ENCODE measurements at places on chromosomes 11 and 22.

- peak; percentile 82 for DNase-seq
Measured at GRCh38 chr11:27700351-27701301, at the start of gene BDNF. Gene BDNF (minus strand): TSS chr11:27700455. CDS start chr11:27658564, 41,891 bp downstream.

DNA sequence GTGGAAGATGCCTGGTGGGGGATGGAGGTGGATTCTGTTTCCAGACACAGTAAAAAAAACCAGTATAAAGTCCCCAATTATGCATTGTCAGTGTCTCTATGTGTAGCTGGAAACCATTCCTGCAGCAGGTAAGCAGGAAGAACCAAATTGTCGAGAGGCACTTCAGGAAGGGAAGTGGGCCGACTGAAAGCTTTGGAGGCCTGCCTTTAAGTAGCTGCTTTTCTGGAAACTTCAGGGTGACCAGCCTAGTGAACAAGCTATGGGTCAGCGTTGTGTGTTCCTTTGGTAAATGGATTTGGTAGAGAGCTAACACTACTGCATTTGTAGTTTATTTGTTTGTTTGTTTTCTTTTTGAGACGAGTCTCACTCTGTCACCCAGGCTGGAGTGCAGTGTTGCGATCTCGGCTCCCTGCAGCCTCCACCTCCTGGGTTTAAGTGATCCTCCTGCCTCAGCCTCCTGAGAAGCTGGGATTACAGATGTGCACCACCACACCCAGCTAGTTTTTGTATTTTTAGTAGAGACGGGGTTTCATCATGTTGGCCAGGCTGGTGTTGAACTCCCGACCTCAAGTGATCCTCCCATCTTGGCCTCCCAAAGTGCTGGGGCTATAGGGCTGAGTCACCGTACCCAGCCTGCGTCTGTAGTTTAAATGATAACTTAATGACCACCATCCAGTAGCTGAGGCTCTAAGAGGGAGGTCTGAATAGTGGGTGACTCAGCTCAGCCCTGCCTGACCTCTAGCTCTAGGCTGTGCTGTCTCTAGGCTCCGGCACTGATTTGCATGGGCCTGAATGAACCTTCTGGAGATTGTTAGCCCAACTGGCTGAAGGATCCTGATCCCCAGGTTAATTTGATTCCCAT, 12.8 kb downstream of the PTPRJ start:
- DNase-seq: no peak

DNA sequence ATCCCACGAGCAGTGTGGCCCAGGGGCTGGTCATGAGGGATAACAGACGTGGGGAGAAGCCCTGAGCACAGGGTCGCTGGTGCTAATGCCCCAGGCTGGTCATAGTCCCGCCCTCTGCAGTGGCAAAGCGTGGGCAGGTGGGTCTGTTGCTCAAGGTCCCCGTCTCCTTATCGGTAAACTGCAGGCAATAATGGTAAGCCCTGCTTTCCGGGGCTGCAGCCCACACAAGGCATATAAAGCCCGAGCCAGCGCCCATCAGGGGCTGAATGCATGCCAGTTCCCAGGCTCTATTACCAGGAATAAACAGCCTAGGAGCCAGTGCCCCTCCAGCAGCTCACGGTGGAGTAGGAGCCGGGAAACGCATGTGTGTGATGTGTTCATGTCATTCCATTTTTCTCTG, 261.0 kb downstream of the BRD1 start:
- no peak for DNase-seq

DNA sequence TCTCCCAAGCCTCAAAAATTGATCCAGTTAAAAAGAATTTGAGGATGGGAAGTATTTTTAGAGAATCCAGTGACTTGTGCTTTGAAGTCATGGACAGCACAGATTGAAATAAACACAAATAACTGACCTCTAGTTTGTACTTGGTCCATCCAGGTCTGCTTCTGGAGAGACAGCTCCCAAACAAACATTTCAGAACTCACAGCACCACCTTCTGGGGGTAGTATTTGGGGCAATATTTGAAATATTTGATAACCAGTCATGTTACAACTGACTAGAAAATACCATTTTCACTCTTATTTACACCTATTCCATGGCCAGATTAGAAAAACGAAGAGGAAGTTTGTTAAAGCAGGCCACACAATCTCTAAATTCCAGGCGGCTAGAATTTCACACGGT, 56.2 kb downstream of the CTSC start:
- DNase-seq: peak; percentile 16

- no peak for DNase-seq
Measured at GRCh38 chr11:120410622-120411380, 74.6 kb downstream of the ARHGEF12 start.

- peak; percentile 84 for DNase-seq
Measured at GRCh38 chr22:33302049-33302545, 243.9 kb upstream of the SYN3 start.

GRCh38 chr11:26801601-26802000, 79.7 kb upstream of the SLC5A12 start:
- peak; percentile 26 for DNase-seq

DNA sequence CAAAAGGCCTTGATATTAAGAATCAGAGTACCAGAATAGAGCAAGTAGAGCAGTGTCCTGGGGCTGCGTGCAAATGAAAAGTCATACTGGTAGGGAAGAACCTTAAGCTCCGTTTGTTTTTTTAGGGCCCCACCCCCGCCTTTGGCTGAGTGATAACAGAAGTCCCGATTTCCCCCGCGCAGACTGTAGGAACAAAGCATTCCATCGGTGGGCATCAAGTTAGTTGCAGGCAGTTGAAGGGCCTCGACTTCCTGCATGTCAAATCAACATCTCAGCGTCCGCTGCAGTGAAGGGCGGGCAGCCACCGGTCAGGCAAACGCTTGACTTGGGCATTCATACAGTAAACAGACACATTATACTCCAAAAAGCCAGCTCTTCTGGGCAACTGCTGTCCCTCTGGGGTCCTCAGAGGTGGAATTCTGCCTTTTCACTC, 11.7 kb downstream of the LRP4 start:
- peak; percentile 56 for DNase-seq

- no peak for DNase-seq
Measured at GRCh38 chr22:31119026-31119717, 3.6 kb upstream of the INPP5J start.

- no peak for DNase-seq
Measured at GRCh38 chr22:48669226-48669625, 1158.4 kb downstream of the BRD1 start.

GRCh38 chr11:10329356-10329755, 24.5 kb downstream of the ADM start:
- no peak for DNase-seq

- peak; percentile 96 for DNase-seq
Measured at GRCh38 chr11:43830928-43831440, 49.6 kb upstream of the ALKBH3 start.

DNA sequence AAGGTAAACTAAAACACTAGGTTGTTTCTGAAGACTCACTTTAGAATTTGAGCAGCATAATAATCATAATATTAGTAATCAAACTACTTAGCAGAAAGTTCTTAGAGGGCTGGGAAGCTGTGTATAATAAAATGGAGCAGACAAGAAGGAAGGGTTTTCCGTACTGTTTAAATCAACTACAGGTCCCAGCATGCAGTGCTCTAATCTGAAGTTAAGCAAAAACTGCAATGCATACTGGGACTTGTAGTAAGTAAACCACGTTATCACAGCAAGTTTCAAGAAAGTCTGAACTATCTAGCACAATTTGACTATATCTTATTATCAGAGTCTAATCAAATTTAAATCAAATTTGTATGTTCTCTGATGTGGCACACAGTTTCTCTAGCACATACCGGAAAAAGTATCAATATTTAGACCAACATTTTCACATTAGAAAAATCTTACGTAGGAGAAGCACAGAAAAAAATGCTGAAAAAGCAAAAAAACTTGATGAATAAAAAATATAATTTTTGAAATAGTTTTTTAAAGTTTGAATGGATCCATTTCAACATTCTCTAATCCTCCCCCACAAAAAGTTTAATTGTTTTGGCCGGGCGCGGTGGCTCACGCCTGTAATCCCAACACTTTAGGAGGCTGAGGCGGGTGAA, 8.2 kb downstream of the PHF21A start:
- DNase-seq: peak; percentile 52

- peak; percentile 92 for DNase-seq
Measured at GRCh38 chr11:44950625-44951476, at the start of gene TP53I11. Gene TP53I11 (minus strand): TSS chr11:44950883. CDS start chr11:44938335, 12,548 bp downstream.

DNA sequence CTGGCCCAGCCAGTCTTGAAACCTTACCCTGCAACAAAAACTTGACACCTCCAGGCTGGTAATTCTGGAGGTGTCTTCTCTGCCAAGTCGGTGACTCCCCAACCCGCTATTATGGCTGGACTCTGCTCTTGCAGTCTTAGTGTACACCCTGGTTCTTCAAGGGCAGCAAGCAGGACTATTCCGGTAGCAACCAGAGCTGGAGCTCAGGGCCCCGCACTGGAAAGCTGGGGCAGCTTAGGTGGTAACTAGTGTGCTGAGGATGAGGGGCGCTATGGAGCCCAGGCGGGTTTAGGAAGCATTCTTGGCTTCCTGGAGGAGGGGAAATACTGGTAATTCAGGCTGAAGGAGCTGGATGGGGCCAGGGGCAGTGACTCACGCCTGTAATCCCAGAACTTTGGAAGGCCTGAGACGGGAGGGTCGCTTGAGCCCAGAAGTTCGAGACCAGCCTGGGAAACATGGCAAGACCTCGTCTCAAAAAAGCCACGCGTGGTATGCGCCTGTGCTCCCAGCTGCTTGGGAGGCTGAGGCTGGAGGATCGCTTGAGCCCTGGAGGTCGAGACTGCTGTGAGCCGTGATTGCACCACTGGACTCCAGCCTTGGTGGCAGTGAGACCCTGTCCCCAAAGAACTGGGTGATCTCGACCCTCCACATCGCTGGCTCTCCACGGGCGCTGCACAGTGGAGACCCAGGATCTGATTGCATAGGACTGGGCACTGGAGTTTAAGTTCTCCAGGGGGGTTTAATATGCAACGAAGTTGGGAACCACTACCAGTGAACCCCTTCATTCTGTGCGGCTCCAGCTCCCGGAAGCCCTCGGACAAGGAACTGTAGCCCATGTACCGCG, 10.6 kb upstream of the AIFM3 start:
- DNase-seq: peak; percentile 19

GRCh38 chr11:66291706-66292542, at the start of gene TMEM151A:
Gene TMEM151A (plus strand): TSS chr11:66291894. CDS start chr11:66292014, 120 bp downstream.
- peak; percentile 48 for DNase-seq

- DNase-seq: peak; percentile 53
Measured at GRCh38 chr11:108672113-108672512, 7.2 kb downstream of the DDX10 start.

- peak; percentile 20 for DNase-seq
Measured at GRCh38 chr11:82775736-82776346, 42.2 kb upstream of the FAM181B start.

DNA sequence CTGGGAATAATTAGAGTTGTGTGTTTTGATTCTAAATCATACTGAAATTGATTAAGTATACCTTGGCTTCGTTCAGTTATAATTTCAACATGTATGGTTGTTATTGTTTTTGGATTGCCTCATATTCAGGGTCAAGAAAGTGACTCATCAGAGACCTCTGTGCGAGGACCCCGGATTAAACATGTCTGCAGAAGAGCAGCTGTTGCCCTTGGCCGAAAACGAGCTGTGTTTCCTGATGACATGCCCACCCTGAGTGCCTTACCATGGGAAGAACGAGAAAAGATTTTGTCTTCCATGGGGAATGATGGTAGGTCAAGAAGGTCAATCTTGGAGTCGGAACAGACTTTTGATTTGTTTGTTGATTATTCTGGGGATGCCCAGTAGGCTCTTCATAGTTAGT, 40.4 kb downstream of the KMT2A start:
- DNase-seq: peak; percentile 21

DNA sequence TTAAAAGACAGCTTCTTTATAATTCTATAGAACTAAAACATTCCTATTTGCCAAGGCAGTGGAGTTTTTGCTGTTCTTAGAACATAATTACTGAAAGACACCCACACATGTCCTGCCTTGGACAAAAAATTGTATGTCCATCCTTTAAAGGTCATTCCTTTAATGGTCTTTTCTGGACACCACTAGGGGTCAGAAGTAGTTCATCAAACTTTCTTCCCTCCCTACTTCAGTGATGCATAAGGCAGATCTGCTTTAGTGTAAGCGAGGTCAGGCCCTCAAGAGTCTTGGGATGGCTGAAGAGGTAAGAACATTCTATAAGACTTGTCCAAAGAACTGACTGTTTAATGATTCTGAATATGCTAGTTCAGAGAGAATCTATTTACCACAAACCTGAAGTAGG, 4.3 kb upstream of the OR51V1 start:
- peak; percentile 86 for DNase-seq

GRCh38 chr22:27541836-27542235, 259.7 kb downstream of the MN1 start:
- no peak for DNase-seq

GRCh38 chr11:122229078-122229477, 113.1 kb upstream of the BLID start:
- DNase-seq: no peak

DNA sequence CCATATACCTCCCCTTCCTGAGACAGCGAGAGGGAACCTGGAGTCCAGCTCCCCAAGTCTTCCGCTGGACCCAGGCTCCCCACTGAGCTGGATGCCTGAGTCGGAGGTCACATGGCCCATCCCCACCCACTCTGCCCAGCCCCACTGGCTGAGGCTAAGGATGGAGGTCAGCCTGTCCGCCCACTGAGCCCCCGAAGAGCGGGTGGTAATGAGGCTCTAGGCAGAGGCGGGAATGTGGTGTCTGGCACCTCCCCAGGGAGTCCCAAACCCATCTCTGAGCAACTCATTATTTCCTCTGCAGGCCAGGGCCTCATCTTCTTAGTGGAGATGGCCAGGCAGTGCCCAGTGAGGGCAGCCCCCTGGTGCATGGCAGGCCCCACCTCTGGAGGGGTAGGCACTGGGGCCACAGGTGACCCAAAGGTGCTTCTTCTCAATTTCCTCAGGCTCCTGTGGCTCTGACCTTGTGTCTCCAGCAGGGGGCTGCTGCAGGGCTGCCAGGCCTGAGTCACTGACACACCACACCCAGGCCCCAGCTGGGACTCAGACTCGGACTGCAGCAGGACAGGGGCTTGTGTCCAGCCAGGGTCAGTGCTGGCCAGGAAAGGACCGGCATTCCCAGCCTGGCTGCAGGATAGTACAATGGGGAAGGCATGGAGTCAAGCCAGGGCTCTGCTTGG, 10.2 kb upstream of the PDE2A start:
- DNase-seq: peak; percentile 77

- no peak for DNase-seq
Measured at GRCh38 chr11:34856251-34856650, 59.9 kb downstream of the APIP start.

DNA sequence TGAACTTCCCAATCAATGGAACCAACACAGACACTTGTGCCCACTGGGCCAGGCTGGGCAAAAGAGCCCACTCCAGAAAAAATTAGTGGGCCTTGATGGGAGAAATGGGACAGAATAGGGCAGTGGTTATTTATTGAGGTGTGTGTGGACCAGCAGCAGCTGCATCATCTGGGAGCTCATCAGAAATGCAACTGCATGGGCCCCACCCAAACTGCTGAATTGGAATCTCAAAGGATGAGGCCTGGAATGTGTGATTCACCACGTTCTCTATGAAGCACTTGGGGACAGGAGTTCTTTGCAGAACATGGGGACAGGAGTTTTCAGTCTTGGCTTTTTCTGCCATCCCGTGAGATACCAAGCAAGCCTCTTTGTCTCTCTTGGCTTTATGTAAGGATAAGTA, 255.6 kb upstream of the PLET1 start:
- no peak for DNase-seq

All from adipocyte (in vitro differentiated cells).